Activated CD8-positive, alpha-beta memory T cell treated with anti-CD3 and anti-CD28 coated beads for 4 hours (primary cell): ENCODE measurements at places on chromosomes 4 and X.

DNA sequence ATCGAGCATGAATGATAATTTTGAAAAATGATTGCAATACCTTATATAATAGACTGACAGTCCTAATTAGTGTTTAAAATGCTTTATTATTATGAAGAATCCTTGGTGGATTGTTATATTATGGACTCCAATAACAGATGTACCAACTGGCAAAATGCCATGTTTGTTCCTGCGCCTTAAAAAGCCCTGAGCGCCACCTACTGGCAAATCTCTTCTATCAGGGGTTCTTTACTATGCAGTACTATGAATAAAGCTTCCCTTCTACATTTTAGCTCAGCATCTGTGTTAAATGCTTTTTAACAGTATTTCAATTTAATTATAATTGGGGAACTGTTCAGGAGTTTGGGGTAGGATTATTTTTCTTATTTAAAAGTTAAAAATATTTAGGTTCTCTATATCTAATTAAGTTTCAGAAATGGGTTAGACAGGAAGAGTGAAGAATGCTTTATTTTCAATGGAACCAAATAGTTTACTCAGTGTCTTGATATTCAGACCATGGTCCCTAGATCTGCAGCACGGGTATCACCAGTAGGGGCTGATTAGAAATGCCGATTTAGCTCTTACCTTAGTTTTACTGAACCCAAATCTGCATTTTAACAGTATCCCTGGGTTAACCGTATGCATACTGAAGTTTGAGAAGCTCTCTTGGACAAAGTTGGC, 20.0 kb downstream of the CFAP97 start:
- DNase-seq = peak; percentile 55

DNA sequence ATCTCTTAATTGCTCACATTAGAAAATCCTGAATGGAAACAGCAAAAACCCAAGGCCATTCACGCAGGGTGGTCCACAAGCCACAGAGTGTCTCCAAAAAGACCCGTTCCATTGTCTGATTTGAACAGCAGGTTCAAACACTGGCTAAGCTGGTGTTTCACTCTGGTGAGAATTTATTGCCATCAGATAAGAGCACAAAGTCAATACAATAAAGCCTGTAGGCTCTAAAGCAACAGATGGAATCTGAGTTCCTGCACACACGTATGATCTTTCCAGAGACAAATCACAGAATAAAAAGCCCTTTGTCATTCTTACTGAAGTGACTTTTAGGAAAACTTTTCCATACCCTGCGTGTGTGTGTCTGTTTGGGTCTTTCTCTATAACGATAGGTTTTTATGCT, 5.1 kb upstream of the SFRP2 start:
- no peak for DNase-seq

GRCh38 chr4:151000747-151001429, 14.2 kb downstream of the LRBA start:
- no peak for DNase-seq

- DNase-seq = no peak
Measured at GRCh38 chr4:166012129-166013030, 139.3 kb downstream of the TLL1 start.

DNA sequence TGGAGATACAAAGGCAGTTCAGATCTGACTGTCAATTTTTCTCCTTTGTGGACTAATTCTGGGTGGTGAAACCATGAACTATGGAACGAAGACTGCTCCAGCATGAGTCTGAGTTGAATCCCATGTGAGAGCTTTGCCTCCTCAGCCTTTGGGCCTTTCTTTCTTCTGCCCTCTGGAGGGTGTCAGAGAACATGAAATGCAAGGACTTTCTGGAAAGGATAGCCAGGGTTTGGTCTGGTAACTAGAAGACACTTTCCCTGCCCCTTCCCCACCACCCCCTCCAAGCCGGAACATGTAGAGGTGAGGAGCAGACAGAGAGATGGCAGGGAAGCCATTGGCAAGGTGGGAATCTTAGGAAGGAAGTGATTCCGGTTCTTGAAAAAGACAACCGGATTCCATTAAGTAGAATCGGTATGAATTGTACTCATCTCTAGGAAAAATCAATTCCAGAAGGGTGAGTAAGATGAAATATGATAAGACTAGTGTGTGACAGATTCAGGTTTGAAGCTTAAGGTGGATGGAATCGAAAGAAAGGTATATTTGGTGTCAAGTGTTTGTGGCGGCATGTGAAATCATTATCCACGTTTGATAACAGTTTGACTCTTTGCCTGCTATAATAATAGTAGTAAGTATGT, 19.0 kb downstream of the FHL1 start:
- no peak for DNase-seq

DNA sequence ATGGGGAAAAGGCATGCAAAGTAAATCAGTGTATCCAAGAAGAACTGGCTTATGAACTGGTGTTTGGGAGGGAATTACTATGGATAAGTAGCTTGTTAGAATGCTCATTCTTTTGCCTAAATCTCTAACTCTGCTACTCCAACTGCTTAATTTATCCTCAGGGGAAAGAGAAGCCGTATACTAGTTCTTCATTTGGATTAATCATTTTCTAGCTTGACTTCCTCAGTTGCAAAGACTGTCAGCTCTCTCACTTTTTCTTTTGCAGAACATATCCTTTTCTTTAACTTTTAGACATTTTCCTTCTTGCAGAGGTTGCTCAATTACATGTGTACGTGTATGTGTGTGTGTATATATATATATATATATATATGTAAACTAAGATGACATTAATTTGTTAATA, 21.9 kb downstream of the GPRIN3 start:
- DNase-seq = no peak

GRCh38 chrX:122777766-122778165, 406.3 kb upstream of the GRIA3 start:
- DNase-seq = no peak

DNA sequence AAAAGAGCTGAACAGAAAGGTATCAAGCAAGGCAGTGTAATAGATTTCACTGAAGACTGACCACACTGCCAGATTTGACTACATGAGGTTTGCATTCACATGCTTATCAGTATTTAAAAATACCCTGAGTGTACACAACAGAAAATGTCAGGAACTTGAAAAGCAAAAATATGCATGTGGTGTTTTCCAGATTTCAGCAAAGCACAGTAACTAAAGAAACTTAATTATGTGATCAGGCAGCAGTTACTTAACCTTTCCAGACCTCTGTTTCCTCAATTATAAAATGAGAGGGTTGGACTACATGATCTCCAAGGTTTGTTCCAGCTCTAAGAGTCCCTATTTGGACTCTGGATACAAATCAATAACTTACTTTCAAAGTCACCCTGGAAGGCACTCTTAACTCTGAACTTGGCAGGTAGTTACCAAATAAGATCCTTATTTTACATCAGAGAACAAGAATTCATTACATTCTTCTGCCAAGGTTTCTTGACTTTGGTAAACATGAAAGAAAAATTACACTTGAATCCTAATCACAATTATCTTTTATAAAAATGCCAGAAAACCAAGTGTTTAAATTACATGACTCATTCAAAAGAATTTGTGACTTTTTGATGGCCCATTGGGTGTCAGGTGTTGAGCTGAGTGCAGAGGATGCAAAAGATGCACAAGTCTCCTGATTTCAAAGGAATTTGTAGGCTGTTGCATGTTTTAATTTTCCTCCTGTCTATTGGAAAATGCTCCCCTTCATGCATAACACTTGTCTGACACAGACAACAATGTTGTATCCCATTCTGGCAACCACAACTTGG, 241.6 kb downstream of the MGST2 start:
- no peak for DNase-seq

DNA sequence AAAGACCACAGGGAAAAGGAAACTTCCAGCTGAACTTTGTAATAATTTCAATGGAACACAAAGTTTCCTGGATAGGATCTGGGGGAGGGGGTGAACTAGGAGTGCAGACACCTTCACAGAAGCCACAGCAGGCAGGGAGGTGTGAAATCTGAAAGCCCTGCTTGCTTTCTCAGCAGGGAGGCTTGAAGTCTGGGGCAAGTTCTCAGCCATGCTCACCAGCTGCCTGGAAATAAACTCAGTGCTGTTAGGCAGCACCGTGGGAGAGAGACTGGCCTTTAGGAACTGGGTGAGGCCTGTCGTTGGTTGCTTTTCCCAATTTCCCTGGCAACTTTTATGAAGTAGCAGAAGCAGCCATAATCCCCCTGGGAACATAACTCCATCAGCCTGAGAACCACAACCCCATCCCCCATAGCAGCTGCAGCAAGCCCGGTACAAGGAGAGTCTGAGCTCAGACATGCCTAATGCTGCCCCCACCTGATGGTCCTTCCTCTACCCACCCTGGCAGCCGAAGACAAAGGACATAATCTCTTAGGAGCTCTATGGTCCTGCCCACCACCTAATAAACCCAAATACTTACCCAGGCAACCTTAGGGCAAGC, 39.2 kb upstream of the NMU start:
- DNase-seq = no peak

GRCh38 chr4:78517050-78517652, 34.4 kb upstream of the ANXA3 start:
- no peak for DNase-seq

DNA sequence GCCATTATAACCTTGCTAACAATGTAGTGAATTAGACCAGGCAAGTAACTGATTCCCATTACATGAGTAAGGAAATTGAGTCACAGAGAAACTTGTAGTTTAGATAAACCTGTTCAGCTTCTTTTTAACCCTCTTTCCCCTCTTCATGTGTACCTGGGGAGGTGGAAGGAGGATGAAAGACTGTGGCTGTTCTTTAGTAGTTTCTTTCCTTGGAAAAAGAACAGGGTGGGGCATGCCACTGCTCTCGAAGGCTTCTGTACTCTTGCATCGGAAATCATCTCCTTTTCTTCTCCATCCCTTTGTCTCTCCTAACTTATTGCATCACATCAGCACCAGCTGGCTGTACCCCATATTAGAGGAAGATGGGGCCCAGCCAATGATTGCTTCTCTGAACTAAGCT, 171.4 kb downstream of the PPARGC1A start:
- DNase-seq = no peak

GRCh38 chr4:138162259-138162658, 79.9 kb downstream of the SLC7A11 start:
- DNase-seq = no peak

- DNase-seq = no peak
Measured at GRCh38 chrX:118807151-118808017, 16.2 kb upstream of the ZCCHC12 start.

GRCh38 chr4:42618023-42618422, 38.9 kb downstream of the ATP8A1 start:
- no peak for DNase-seq

DNA sequence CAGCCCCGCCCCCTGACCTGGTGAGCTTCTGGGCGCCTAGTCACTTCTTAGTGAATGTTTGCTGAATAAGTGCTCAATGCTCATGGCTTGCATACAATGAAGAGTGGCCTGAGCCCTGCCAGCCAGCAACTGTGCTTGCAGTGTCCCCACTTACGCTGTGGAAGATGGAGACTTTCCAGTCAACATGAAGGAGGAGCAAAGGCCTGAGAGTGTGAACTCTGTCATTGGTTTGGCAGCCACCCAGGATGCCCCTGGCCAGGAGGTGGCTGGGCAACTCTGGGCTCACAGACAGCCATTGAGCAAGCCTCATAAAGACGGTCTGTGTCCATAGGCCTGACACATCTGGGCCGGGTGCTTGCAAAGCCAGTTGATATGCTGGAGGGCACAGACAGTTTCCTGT, 72.1 kb upstream of the MAMLD1 start:
- DNase-seq = no peak

DNA sequence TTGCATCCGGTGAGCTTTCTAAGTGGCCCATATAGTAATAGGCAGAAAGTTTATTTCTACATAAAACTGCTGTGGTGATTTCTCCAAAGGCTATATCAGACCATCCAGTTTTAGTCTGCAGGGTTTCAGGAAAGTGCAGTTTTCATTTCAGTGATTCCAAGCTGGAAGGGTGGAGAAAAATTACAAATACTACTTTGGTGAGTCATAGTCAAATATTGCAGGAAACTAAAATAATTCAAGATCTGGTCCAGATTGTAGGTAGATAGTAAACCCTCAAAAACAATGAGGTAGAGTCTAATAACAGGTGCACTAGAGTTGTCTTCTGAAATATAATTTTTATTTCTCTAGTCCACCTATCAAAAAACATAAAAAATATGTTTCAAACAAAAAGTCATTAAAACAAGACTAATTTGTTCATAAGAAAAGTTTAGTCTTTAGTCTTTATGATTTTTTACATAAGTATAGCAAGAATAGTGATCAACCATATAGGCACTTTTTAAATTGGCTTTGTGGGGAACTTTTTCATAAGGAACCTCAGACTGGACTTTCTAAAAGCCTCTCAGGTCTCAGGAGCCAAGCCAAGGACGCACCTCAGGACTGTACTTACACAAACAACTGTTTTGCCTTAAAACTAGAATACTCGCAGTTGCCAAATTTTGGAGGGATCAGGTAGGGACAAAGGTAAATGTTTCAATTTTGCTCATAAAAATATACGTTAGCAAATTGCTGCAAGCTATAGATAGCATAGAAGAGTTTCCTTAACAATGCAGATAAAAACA, 101.8 kb upstream of the TLR3 start:
- DNase-seq = no peak

DNA sequence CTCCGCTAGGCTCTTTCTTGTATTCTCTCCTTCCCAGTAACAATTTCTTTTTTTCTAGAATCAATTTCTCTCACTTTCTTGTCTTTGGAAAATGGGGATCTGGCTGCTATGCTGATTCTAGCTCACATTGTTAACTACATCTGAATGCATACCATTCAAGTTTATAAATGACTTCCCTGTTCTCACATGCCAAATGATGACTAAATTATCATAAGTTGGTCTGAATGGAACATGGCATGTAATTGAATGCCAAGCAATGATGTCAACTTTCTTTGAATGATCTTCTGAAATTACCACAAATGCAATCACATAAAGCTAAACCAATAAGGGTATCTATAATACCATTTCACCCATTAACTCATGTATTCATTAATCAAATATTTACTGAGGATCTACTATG, 2.7 kb upstream of the ITM2A start:
- no peak for DNase-seq

GRCh38 chr4:6802025-6802424, 19.5 kb downstream of the KIAA0232 start:
- no peak for DNase-seq

DNA sequence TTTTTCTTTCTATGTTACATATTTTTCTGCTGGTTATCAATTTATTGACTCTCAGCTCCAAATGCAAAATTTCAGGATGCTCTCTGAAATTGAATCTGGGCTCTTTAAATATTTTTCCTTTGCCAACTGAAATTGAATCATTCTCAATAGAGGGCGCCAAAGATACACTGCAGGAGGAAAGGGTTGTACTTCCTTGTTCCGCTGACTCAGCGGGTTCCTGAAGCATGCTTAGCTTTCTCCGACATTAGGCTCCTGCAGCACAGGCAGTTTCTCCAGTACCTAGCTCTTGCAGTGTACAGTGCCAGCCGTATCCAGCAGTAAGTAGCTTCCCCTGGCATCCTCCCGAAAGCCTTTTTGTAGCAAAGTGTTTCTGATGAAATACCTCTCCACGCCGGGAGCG, 28.8 kb upstream of the CFAP47 start:
- DNase-seq = no peak

- peak; percentile 1 for DNase-seq
Measured at GRCh38 chrX:51332188-51332942, at the start of gene NUDT10. NUDT10 (plus strand) TSS chrX:51332822; CDS start chrX:51332966, 144 bp downstream.

GRCh38 chrX:18877469-18877868, 106.4 kb downstream of the PHKA2 start:
- no peak for DNase-seq
